Kidney capillary endothelial cell (primary cell): ENCODE measurements at places on chromosomes 16 and 17.

DNA sequence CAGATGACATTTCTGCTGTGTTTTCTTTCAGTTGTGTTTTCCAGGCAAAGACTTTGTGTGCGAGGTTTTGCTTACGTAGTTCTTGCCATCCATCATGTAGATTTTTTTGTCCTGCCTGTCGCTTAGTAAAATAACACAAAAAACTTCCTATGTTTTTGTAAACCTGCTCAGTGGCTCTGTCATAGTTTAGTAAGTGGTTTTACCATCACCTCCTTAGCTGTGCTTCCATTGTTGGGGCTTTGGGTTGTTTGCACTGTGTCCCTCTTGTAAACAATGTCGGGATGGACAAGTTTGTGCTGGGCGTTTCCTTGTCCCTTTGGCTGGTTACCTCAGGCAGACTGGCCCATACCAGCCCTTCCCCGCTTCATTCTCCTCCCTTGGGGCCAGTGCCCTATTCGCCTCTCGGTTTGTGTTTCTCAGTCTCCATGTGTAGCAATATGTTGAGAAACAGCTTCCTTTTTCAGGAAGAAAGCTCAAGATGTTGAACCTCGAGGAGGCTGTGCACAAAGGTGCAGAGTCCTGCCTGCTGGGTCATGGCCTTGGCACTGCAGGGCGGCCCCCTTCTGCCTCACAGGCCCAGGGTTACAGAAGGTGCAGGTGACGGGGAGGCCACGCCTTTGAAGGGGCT is 74.6 kb downstream of the KSR1 start:
- no peak for DNase-seq

- DNase-seq, result no peak
These were observed 46.9 kb upstream of the BAHCC1 start for GRCh38 chr17:81348097-81349055.

GRCh38 chr16:27222249-27223225 is 19.2 kb downstream of the KDM8 start:
- DNase-seq, result no peak

DNA sequence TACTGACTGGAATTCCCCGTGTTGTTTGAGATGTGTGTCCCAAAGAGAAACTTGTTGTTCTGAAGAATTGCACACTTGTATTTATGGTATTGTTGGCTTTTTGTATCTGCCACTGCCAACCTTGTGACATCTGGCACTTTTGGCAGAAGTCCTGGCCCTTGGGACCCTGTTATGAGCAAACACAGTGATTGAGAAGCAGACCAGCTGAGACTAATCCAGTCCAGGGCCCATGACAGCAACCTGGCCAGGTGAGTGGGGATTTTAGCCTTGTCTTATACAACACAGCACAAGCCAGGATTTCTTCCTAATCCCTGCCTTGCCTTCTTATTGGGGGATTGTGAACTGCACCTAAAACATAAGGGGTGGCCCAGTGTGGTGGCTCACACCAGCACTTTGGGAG is 80.0 kb downstream of the NTN1 start:
- no peak for DNase-seq

- no peak for DNase-seq
These were observed 586 bp downstream of the CACNG1 start for GRCh38 chr17:67044940-67045339.

DNA sequence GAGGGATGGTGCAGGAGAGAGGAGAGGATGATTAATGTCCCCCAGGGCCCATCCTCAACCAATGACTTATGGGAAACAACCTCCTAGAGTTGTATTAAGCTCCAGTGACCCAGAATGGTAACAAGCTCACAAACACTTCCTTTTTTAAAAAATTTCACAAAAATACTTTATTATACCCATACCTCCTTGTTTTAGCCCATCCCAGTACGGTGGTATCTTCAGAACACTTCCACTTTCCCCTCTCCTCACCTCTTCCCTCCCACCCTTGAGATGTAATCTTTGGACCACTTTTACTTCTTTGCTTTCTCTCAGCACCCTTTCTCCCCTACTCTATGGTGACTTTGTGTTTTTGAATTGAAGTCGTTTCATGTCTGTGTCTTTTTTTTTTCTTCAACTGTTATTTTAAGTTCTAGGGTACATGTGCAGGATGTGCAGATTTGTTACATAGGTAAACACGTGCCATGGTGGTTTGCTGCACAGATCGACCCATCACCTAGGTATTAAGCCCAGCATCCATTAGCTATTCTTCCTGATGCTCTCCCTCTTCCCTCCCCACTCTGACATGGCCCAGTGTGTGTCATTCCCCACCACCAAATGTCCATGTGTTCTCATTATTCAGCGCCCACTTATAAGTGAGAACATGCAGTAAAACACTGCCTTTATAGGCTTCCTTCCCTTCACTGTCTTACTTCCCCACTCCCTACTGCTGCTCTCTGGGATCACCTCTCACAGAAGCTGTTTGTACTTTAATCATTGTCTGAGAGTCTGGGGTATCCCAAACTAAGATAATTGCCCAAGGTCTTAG is 124.5 kb downstream of the PRKCB start:
- no peak for DNase-seq

DNA sequence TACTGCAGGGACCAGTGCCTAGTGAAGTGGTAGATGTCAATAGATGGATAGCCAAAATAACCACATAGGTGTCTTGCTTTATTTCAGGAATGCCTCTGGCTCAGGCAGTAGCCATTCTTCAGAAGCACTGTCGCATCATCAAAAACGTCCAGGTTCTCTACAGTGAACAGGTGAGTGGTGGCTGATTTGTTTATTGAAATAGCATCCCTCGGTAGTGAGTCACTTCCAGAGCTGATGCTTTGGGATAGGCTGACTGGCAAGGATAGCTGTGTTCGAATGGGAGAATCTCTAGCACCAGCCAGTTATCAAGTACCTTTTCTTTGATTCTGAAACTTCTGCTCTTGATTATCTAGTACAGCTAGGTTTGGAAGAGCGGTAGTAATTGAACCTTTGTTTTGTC is 10.3 kb downstream of the PHAF1 start:
- no peak for DNase-seq

DNA sequence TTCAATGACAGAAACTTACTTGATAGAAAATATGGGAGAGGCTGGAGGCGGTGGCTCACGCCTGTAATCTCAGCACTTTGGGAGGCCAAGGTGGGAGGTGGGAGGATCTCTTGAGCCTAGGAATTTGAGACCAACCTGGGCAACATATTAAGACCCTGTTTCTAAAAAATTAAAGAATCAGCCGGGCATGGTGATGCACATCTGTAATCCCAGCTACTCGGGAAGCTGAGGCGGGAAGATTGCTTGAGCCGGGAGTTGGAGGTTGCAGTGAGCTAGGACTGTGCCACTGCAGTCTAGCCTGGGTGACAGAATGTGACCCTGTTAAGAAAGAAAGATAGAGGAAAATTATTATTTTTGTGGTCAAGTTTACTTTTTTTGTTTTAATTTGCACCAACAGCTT is 2.1 kb upstream of the NLK start:
- no peak for DNase-seq

DNA sequence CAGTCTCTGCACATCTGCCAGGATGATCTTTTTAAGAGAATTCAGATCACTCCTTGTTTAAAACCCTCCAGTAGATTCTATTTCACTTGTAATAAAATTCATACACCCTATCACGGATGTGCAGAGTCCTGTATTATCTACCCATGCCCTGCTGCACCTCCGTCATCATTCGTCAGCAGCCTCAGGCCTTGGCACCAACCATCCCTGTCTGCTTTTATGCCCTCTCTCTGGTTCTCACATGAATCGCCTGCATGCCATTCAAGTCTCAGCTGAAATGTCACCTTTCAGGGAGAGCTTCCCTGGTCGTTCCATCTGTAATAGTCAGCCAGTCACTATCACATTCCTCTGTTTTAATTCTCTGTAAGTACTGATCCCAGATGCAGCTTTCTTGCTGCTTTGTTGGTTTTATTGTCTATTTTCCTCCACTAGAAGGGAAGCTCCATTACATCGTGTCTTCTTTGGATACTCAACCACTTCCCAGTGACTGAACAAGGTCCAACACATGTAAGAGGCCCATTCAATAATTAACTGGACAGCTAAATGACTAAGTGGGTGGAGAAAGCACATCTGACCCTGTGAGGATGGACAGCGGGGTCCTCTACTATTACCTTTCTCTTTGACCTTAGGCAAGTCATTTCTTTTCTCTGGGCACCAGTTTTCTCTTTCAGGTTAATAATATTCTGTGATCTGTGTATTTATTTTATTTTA is 81.2 kb upstream of the GOT2 start:
- no peak for DNase-seq

DNA sequence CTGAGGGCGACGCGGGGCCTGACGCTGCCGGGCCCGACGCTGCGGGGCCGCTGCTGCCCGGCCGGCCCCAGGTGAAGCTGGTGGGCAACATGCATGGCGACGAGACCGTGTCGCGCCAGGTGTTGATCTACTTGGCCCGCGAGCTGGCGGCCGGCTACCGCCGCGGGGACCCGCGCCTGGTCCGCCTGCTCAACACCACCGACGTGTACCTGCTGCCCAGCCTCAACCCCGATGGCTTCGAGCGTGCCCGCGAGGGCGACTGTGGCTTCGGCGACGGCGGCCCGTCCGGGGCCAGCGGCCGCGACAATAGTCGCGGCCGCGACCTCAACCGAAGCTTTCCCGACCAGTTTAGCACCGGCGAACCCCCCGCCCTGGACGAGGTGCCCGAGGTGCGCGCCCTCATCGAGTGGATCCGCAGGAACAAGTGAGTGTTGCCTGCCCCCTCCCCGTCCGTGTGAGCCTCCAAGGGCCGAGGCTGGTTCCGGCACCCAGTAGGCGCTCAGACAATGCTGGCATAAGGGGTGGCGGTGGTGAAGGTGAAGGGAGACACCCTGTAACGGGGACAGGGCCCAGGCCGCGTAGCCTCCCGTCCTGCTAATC is 676 bp downstream of the CPD start:
- no peak for DNase-seq

GRCh38 chr16:23225634-23226033 is 43.1 kb downstream of the SCNN1G start:
- DNase-seq, result no peak

- no peak for DNase-seq
These were observed 26.0 kb upstream of the MMP2 start for GRCh38 chr16:55452996-55453395.

- DNase-seq, result no peak
These were observed 631 bp downstream of the KREMEN2 start for GRCh38 chr16:2964475-2965336.

GRCh38 chr17:75695830-75696271 is 25.4 kb upstream of the ITGB4 start:
- DNase-seq, result no peak

- peak; percentile 35 for DNase-seq
These were observed at the start of gene NT5C3B for GRCh38 chr17:41835800-41836549. TSS of gene NT5C3B (minus strand) at chr17:41836232. CDS start at chr17:41836193, 39 bp downstream.

DNA sequence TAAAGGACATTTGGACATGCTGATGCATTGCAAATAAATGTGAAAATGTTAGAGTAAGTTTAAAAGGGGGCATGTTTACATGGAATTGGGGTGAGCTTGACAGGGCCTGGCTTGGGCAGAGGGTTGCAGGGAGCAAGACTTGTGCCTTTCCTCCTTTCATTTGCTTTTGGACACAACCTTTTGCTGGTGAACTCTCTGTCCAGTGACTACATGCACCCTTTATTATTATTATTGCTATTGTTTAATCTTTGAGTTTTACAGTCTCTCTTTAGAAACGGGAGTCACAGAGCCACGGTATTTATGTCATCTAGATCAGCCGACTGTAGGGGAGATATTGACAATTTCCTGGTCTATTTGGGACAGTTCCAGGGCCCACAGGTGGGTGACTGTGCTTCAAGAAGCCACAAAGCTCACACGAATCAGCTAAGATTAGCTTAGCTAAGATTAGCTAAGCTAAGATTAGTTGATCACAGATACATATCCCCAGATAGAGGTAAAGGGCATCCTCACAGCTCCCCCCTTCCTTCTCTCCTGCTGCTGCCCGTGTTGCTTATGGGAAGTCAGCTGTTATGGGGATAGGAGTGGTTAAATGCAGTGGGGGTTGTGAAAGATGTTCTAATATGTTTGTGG is 28.9 kb upstream of the ETV4 start:
- DNase-seq, result no peak

GRCh38 chr16:82954224-82954929 is 327.6 kb downstream of the CDH13 start:
- DNase-seq, result no peak

GRCh38 chr17:32240750-32241149 is 24.9 kb upstream of the RHBDL3 start:
- DNase-seq, result no peak

DNA sequence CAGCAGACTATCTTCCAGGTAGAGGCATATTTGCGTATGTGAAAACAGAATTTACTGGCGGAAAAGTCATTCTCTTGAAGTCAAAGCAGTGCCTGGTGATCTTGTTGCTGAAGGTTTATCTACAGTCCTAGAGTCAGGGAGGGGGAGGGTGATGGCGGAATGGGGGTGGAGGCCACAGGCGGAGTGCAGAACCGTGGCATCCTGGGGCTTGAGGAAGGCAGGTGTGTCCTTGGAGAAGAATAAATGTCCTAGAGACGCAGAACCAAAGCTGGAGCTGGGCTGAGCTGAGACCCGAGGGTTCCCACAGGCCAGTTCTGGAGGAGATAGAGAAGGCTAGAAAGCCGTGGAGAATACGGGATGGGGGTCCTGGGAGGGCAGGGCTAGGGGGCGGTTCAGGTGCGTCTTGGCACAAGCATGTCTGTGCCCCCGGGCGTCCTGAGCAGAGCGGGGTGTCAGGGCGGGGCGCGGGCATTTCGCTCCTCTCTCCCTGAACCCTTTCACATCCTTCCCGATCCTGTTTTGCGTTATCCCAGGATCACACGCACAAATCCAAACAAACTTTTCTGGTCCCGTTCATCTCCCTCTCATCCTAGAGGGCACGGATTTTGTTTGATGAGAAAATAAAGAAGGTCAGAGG is 76.9 kb upstream of the CREBBP start:
- no peak for DNase-seq

DNA sequence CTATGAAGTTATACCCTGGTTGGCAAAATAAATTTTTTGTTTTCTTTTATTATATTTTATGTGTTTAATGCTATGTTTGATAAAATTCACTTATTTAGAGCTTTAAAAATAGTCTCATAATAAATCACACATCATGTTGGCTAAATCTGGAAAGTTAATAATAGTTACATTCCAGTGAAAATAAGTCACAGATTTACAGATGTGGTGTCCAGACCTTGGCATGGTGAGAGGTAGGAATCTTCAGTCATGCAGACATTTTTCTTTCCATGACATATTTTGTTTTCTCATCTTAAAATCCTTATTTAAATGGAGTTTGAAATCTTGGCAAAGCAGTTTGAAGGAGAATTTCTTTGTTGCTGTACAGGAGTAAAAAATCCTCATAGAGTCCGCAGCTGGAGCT is 48.1 kb upstream of the GOSR1 start:
- DNase-seq, result no peak

DNA sequence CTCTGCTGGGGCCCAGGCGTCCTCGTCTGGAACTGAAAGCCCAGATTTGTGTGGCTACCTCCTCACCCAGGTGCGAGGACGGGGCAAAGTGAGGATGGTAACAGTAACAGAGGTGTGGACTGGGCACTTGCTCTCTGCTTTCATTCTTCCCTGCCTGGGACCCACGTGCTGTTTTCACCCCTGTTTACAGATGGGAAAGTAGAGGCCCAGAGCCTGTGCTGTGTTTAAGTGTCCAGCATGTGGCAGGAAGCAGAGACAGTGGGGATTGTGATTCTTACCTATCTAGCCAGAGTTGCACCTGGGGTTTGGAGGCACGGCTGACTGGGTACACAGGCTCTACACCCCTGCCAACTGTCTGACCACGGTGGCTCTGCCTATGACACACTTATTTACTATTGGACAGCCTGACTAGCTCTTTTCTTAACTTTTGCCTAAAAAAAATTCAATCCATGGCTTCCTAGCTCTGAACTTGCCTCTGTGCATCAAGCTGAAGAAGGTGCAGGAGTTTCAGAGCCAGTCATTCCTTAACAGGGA is 155.4 kb downstream of the CLEC16A start:
- no peak for DNase-seq
